ENCODE measurements at places on chromosomes 12 and 14. TPM values are rescaled to one million over a fixed set of nuclear protein-coding genes. Genes with fewer than 3 reads are reported as not detected.

Gene OTOGL
- total RNA-seq: 0.31 TPM

- no peak for DNase-seq
Measured at GRCh38 chr12:32822344-32822743, 66.6 kb upstream of the YARS2 start.

GRCh38 chr12:116155383-116155782 is 122.1 kb downstream of the MED13L start:
- DNase-seq: no peak

- DNase-seq: no peak
Measured at GRCh38 chr14:79248126-79248525, 963.2 kb downstream of the DIO2 start.

- DNase-seq: no peak
Measured at GRCh38 chr12:111074559-111074958, 154.2 kb upstream of the MYL2 start.

Gene AJUBA
- 46.0 TPM for total RNA-seq

DNA sequence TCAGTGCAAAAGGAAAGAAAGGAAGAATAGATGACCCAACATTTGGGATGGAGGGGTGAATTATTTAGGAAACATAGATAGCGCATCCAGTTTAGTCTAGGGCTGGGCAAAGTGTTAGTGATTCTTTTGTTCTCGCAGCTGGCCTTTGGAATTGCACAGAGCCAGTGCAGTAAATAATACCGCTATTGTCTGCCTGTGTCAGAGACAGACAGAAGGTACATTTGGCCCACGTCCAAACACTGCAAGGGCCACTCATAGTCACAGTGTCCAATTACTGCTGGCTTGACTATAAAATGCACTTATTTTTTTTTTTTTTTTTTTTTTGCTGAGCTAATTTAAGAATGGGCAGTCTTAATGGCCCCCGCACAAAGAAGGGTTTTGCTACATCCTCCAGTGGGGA is 638.6 kb downstream of the BCL11B start:
- DNase-seq: no peak

DNA sequence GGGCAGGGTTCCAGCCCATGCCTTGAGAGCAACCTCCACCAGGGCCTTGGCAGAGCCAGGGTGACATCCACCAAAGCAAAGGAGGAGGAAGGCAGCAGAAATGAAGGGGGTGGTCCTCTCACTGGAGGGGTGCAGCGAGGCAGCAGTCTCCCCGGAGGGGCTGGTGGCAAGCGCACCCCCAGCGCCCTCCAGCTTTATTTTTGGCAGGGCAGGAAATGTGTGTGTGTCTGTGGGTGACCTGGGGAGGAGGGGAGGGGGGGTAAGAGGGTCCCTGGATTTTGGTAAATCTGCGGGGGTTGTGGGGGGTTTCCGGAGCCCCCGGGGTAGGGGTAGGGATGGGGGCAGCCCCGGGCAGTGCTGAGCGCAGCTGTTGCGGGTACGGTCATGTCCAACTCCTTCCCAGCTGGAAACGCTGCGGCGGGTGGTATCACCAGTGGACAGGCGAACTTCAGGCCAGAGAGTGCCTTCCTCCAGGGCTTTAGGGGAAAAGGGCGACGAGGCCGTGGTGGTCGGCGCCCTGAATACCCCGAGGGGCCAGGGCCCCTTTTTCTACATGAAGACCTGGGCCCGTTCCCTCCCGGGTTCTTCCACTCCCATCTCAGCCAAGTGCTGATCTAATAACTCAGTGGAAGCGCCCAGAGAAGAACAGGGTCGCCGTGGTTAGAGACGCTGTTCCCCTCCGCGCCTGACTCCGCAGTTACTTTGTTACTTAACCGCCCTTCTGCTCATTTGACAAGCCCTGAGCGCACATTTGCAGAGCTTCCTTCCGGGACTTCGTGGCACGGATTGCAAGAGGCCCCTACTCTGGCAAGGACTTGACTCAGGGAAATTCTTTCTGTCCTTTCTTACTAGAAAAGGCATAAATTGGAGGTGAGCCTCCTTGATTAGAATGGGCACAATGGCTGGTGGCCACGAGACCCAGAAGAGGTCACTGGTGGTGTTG is 55.2 kb downstream of the FOS start:
- DNase-seq: no peak

Gene IL23A
- 2.3 TPM for total RNA-seq

Gene RASSF8
- total RNA-seq: 46.7 TPM

DNA sequence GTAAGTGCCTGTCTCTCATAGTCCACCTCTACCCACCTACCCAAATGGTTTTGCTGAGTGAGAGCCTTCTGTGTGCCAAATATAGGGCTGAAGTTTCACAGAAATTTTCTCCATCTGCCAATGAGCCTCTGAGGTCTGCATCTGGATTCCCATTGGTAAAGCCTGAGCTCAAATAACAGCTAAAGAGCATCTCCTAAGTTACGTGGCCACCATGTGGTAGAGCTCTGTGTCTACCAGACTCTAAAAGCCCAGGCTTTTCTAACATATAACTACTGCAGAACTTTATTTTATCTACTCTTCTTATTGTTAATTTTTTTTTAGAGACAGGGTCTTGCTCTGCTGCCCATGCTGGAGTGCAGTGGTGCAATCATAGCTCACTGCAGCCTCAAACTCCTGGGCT is 16.0 kb downstream of the AMDHD1 start:
- DNase-seq: no peak

DNA sequence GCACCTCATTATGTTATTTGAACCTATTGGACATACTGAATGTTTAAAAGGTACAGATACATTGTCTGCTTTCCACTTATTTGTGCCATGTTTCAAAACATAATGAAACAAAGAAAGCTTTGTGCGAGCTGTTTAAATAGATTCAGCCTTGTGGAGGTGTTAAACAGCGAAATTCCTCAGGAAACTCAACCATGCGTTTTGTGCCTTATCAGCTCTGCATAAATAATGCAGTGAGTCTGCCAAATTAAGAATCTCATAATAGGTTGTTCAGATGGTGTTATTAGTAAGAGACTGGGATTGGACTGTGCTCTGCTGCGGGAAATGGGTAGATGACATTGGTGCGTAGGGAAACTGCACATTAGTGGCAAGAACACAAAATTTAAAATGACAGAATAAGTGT is 163.7 kb upstream of the CLEC14A start:
- no peak for DNase-seq

GRCh38 chr14:54564071-54564867 is 2.7 kb upstream of the SAMD4A start:
- no peak for DNase-seq

DNA sequence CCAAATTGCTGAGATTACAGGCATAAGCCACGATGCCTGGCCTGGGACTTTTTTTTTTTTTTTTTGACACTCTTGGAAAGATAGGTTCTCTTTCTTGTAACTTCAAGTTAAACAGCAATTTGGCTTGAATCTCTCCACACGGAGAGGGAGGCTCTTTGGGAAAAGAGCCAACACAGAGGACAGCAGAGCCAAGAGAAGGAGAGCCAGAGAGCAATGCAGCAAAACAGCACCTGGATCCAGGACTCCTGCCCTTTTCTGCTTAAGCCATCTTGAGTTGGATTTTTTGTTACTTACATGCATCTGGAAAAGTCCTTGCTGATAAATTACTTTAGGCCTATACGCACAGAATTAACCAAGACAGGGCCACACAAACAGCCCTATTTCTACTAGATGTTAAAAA is 176.8 kb downstream of the APAF1 start:
- no peak for DNase-seq

DNA sequence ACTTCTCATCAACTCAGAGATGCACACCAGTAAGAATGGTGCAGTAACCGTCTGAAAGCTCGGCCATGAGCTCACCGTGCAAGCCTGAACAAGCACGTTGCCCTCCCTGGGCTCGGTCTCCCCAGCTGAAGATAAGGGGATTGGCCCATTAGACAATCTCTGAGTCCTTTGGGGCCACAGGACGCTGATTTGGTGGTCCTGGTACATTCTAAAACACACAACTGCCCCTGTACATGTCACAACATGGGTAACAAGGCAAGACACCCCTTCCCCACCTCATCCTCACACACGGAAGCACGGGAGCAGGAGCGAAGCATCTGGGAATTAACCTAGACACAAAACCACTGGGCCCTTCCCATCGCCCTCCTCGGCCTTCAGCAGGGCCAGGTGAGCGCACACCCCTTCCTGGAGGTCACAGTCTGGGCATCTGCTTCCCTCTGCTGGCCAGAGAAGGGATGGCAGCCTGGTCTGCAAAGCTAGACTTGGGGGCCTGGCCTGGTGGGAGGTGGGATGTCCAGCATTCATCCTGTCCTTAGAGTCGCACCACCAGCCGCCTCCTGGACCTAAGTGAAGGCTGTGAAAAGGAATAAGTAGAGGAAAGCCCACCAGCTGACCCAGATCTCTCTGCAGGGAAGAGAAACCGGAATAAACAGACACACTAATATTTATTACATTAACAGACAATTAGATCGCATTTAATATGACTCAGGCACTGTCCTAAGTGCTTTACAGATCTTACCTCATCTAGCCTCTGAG is 18.9 kb upstream of the SMUG1 start:
- peak; percentile 99 for DNase-seq

DNA sequence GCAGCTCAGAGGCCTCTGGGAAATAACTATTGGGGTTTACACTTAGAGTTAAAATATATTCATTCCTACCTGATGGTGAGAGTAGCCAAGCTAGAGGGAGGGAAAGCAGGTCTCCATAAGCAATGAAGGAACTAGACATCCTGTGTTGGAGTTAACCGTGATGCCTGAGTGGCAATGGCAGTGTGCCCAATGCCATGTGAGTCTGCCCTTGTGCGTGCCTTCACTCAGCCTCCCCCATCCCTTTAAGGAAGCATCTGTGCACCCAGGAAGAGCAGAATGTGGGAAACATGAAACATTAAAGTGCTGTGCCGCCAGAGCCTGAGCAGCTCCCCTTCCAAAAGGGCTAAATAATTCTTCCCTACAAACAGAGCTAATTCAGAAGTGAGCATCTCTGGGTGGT is 76.3 kb downstream of the COX16 start:
- DNase-seq: no peak

GRCh38 chr14:54918427-54918826 is 15.8 kb upstream of the GCH1 start:
- DNase-seq: no peak

DNA sequence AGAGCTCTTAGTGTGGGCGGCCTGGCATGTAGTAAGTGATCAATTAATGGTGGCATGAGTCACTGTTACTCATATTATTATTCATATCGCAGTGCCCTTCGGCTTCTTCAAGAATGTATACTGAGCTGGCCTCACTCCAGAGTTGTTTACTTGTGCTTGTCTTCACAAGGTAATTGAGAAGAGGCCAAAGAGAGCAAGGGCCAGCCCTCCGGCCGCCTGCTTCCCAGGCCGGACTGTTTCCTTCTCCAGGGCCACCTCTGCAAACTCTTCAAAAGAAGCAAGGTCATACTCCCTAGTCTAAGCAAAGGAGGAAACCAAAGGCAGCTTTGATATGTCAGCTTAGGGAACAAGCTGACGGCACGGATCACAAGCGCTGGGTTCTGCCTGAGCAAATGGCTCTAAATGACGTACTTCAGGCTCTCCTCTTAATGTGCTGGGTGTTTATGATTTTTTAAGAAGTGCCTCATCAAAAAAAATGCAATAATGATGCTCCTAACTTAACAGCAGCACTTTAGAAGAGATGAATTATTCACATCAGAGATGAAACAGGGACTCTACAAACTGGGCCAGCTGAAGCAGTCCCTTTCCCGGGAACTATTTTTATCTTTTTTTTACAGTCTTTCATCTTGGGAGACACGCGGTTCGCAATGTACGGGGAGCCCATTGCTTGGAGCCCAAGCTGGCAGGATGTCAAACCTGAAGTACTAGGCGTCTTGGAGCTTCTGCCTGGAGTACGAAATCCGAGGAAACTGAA is 65.6 kb upstream of the DLK1 start:
- no peak for DNase-seq
